ENCODE measurements at places on chromosomes 3 and 15.

- no peak for DNase-seq
These were observed 55.0 kb upstream of the SNRPN start for GRCh38 chr15:24899795-24900194.

DNA sequence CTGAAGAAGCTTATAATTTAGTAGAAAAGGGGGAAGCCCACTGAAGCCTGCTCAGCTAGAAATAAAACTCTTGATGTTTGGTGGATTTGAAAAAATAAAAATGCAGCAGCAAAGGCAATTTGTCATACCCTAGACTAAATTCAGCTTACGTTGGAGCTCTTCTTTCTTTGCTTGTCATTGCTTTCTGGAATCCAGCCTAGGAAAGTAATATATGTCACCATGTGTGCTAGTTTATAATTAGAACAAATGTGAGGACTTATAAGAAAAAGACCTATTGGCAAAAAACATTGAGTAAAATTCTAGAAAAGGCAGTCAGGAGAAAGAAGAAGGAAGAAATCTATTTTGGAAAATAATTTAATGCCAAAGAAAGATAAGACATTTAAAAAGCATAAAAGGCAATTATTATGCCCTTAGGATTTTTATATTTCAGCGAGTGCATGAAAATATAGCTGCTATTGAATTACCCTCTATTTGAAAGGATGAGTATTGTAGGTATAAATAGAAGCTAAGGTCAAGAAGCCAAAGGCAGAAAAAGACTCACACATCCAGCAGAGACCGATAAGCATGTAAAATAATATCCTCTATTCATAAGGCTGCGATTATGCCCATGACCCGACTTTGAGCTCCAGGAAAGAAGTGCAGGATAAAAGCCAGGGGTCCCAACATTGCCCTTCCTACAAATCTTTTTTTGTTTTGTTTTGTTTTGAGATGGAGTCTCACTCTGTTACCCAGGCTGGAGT is 10.6 kb upstream of the BTBD1 start:
- no peak for DNase-seq

DNA sequence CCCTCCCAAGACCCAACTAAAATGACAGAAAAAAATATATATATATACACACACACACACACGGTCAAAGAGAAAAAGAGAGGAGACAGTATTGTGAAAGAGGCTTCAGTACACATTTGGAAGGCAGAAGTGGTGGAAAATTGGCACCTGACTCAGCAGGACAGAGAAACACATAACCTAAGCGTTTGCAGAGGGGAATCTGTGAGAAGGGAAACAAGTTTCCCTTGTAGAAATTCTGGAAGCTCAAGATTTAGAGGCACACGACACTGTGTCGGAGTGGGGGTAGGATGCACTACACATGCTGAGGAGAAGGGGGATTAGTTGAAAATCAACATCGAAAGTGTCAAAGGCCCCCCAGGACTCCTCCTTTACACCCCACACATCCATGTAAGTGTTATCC is 53.1 kb downstream of the PAK2 start:
- no peak for DNase-seq

DNA sequence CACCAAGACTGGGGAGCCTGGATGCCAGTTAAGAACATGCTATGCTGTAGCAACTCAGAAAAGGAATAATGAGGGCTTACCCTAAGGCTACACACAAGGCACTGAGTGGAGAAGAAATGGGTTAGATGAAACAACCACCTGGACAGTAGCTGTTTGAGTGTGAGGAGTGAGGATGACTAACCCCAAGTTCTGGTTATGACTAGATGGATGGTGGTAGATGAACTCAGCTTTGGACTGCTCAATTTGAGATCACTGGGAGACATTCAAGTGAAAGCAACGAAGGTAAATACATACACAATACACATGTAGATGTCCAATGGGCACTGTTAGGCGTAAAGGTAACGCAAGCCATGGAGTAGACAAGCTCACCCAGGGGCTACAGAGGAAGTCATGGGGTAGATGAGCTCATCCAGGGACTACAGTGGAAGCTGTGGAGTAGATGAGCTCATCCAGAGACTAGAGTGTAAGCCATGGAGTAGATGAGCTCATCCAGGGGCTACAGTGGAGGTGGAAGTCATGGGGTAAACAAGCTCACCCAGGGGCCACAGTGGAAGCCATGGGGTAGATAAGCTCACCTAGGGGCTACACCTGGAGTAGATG is 98.3 kb downstream of the ANO10 start:
- no peak for DNase-seq

GRCh38 chr15:73856458-73857192 is 16.7 kb upstream of the TBC1D21 start:
- DNase-seq: no peak

DNA sequence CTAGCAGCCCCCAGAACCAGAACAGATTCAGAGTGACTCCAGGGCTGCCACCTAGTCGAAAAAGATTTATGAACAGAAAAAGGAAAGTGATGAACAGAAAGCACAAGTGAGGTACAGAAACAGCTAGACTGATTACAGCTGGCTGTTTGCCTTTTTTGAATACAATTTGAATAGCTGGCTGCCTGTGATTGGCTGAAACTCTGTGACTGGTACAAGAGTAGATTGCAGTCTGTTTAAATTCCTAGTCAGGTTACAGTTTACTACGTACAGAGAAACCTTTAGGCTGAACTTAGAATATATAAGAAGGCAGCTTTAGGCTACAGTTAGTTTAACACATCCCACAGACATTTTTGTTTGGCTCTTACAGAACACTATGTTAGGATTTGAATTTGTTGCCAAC is 10.0 kb downstream of the CCDC13 start:
- DNase-seq: no peak

GRCh38 chr15:81560405-81560804 is 186.4 kb upstream of the TMC3 start:
- no peak for DNase-seq

DNA sequence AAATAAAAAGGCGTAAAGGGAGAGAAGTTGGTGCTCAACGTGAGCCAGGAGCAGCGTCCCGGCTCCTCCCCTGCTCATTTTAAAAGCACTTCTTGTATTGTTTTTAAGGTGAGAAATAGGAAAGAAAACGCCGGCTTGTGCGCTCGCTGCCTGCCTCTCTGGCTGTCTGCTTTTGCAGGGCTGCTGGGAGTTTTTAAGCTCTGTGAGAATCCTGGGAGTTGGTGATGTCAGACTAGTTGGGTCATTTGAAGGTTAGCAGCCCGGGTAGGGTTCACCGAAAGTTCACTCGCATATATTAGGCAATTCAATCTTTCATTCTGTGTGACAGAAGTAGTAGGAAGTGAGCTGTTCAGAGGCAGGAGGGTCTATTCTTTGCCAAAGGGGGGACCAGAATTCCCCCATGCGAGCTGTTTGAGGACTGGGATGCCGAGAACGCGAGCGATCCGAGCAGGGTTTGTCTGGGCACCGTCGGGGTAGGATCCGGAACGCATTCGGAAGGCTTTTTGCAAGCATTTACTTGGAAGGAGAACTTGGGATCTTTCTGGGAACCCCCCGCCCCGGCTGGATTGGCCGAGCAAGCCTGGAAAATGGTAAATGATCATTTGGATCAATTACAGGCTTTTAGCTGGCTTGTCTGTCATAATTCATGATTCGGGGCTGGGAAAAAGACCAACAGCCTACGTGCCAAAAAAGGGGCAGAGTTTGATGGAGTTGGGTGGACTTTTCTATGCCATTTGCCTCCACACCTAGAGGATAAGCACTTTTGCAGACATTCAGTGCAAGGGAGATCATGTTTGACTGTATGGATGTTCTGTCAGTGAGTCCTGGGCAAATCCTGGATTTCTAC is at the start of gene RARB:
TSS of gene RARB (plus strand) at position 322 of the 847 bp plus-strand sequence. CDS start at position 791, 469 bp downstream.
- no peak for DNase-seq

- DNase-seq: no peak
These were observed 126.5 kb upstream of the CNTN6 start for GRCh38 chr3:966341-966740.

DNA sequence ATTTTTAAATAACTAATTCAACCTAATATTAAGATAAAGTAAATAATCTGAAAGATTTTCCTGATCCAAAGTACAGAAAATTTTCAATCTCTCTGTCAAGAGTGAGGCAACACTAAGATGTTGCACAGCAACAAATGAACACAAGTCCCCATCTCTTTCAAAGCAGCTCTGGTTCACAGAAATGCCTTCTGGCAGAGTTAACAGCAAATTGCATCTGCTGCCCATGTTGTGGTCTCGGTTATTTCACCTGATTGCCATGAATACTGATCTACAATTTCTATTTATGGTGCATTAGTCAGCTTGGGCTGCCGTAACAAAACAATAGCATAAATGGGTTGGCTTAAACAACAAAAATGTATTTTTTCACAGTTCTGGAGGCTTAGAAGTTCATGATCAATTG is 167.3 kb downstream of the BCHE start:
- no peak for DNase-seq

GRCh38 chr15:33374226-33374914 is 63.6 kb downstream of the RYR3 start:
- DNase-seq: no peak

Data from cortex of kidney (tissue), 1 donor.